Mesothelial cell of epicardium (in vitro differentiated cells): ENCODE measurements at places on chromosomes 5 and 9. TPM values are rescaled to one million over a fixed set of nuclear protein-coding genes. Genes with fewer than 3 reads are reported as not detected.
A peak's percentile ranks its signal among the peaks of the same experiment; 100 is the strongest.

Gene EGR1
- total RNA-seq, result 701 to 737 TPM (median 733 TPM) in 3 replicates

Gene RNF180
- total RNA-seq, result 7.9 to 10.0 TPM (median 8.6 TPM) in 3 replicates

DNA sequence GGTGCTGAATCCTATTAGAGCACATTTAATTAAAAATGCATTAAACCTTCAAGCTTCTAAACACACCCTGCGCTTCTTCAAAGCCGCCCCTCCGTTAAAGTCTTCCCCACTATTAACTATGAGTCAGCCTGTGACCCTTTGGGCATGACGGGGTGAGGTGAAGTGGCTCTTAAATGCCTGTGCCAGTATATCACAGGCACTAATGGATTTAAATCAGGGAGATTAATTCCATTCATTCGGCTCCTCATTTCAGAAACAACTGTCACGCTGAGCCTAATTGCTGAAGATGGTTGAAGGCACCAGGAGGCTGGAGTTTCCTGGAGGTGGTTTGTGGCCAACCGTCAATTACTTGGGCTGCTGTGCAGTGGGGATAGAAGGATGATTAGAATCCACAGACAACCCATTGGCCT, 192.6 kb upstream of the MSX2 start:
- H3K4me3 ChIP-seq, result no peak overlapping the region
- H3K27ac ChIP-seq, result peak overlapping the region; percentile 69

DNA sequence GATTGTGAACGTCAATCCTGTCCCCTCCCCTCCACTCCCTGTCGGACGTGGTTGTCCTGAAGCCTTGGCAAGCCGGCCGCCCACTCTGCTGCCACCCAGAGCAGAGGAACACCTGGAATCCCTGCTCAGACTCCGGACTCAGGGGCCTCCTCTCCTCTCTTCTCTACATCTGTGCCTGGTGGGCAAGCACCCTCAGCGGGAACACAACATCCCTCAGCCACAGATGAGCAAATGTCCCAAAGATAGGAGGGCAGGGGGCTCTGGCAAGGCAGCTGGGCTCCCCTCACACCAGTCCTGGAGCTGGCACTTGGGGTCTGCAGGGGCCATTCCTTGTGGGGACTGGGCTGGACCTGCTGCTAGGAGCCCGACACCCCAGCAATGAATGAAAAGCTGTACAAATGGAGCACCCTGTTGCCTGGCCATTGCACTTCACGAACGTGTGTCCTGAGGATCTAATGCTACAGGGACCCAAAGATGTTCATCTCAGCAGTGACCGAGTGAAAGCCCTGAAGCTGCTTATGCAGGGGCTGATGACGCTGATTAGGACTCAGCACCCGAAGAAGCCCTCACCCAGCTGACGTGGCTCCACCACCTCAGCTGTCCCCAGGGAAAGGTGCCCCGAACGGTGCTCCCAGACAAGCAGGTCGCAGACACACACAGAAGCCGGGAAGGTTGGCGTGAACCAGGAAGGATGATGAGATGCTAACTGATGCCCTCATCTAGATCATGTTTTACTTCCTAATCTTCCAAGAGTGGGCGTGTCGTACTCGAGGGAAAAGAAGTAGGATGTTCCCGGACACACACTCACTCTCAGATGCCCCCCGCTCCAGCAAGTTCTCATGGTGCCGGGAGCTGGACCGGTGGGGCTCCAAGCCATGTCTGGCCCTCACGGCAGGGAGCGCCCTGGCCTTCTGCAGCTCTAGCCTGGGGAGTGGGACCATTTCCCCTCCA, 177.0 kb upstream of the PPP1R26 start:
- H3K4me1 ChIP-seq, result no peaks in the 10 kb centered on the region
- no peak overlapping the region for H3K4me3 ChIP-seq
- DNase-seq, result no peak

Gene UNC5A
- 0.11 TPM in 1 of 3 replicates, not detected in the others for total RNA-seq

DNA sequence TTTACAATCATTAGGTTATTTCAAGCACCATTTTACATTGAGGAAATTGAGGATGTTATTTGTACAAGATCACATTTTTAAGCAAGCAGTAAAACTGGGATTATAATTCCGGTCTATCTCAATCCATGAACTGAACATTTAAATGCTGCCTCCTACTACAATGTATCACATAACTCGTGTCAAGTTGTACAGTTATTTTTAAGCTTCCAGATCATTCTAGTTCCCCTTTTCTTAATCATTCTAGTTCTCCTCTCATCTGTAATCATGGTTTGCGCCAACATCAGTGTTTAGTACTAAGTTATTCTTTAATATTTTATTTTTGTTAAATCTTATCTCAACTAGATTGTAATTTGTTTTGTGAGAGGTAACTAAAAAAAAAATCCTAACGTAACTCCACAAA, 2.4 kb upstream of the UHRF2 start:
- no peak for DNase-seq
- peaks cover 16% of the 10 kb centered on the region for H3K4me1 ChIP-seq
- peaks cover 18% of the 10 kb centered on the region for H3K27me3 ChIP-seq
- H3K27ac ChIP-seq, result no peak overlapping the region

DNA sequence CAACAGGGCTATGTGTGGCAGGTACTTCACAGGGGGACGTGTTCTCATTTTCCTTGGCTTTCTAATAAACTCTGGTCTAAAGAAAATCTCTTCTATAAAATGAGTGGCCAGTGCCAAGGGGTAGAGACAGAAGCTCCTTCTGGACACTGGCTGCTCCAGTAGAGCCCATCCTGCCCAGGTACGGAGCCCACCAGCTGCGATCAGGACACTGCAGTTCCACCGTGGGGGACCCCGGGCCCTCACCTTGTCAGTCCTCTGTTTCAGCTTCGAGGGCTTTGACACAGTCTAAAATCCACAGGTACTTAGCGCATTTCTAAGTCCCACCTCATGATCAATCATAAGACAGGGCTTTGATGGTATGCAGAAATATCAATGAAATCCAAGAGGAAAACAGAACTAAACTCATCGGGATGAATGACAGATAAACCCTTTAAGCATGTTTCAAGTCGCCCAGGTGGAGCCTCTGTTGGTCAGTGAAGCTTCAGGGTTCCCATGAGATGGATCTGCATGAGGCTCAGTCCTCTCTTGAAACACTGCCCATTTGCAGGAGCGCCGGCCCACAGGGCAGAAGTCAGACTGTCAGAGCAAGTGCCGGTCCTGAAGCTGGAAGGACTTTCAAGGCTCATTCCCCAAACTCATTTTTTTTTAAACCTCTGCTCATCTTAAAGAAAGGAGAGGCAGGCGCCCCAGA, 20.3 kb upstream of the TERT start:
- H3K27me3 ChIP-seq, result peaks cover under 1% of the 10 kb centered on the region
- no peak overlapping the region for H3K4me3 ChIP-seq
- no peak overlapping the region for H3K27ac ChIP-seq
- H3K4me1 ChIP-seq, result peaks cover 6% of the 10 kb centered on the region
- H3K36me3 ChIP-seq, result peaks cover 13% of the 10 kb centered on the region

Gene NMUR2
- total RNA-seq, result 1.7 to 1.9 TPM (median 1.8 TPM) in 3 replicates

GRCh38 chr5:172523146-172523745, 68.9 kb upstream of the SH3PXD2B start:
- no peak overlapping the region for H3K27ac ChIP-seq
- no peak overlapping the region for H3K4me3 ChIP-seq
- H3K27me3 ChIP-seq, result peaks cover 13% of the 10 kb centered on the region
- no peaks in the 10 kb centered on the region for H3K4me1 ChIP-seq
- no peak for DNase-seq

Gene NIPAL4
- total RNA-seq, result 0.18 to 0.49 TPM (median 0.40 TPM) in 3 replicates

GRCh38 chr9:133164191-133164590, 477 bp upstream of the GBGT1 start:
- H3K36me3 ChIP-seq, result peaks cover 12% of the 10 kb centered on the region
- H3K27ac ChIP-seq, result no peak overlapping the region
- H3K4me1 ChIP-seq, result peaks cover 14% of the 10 kb centered on the region
- DNase-seq, result no peak
- H3K4me3 ChIP-seq, result peak overlapping the region; percentile 79
- no peaks in the 10 kb centered on the region for H3K27me3 ChIP-seq

DNA sequence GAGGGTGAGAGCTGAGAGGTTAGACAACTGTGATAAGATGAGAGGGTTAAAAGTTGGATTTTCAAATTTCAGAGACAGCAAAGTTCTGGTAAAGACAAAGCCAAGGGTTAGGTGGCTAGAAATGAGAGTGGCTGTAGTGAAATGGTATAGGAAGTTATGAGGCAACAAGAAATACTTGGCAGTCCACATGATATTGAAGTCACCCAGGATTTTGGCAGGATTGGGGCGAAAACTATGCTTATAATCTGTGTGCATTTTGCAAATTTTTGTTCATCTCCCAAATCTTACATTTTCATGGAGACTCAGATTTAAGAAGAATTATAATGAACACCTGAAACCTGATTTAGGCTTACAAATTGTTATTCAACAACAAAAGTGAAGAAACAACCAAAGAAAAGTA, 35.6 kb downstream of the C9 start:
- H3K4me3 ChIP-seq, result no peak overlapping the region
- no peaks in the 10 kb centered on the region for H3K4me1 ChIP-seq
- DNase-seq, result no peak
- H3K27me3 ChIP-seq, result peaks cover 2% of the 10 kb centered on the region
- no peak overlapping the region for H3K27ac ChIP-seq
- no peaks in the 10 kb centered on the region for H3K36me3 ChIP-seq

- H3K36me3 ChIP-seq, result no peaks in the 10 kb centered on the region
- no peak overlapping the region for H3K4me3 ChIP-seq
- no peak for DNase-seq
Observed at GRCh38 chr9:126228111-126228780, 98.4 kb upstream of the MVB12B start.

DNA sequence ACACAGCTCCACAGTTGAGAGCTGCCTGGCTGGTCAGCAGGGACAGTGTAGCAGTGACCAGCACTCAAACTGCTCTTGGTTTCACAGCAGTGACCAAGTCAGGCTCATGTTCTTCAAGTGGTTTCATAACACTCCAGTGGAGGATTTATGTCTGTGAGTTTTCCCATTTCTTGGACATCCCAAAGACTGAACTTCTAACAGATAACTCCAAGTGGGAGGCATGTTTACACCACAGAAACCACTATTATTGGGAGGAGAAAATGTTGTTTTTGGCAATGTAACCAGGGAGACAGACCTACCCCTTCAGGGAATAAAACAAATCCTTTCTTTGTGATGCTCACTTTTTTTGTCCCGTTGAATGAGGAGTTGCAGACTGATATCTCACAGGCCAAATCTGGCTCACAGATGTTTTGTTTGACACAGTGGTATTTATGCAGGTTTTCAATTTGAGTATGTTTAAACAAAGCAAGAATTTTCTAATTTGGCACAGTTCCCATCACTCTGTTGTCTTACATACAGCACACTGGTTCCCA, 141.5 kb downstream of the RMI1 start:
- peaks cover 6% of the 10 kb centered on the region for H3K27me3 ChIP-seq
- H3K4me1 ChIP-seq, result peaks cover 44% of the 10 kb centered on the region
- no peak for DNase-seq
- no peaks in the 10 kb centered on the region for H3K36me3 ChIP-seq
- H3K27ac ChIP-seq, result peak overlapping the region; percentile 47
- H3K4me3 ChIP-seq, result no peak overlapping the region

Gene PCDHB16
- 23.5 to 24.6 TPM (median 24.4 TPM) in 3 replicates for total RNA-seq

Gene IER5L
- 31.3 to 34.7 TPM (median 31.9 TPM) in 3 replicates for total RNA-seq

Gene AQP3
- total RNA-seq, result 0.93 to 1.5 TPM (median 1.3 TPM) in 3 replicates

Gene SLC6A3
- 0.04 to 0.07 TPM in 2 of 3 replicates, not detected in the other for total RNA-seq

GRCh38 chr9:91305596-91306295, 56.0 kb downstream of the AUH start:
- peaks cover 10% of the 10 kb centered on the region for H3K36me3 ChIP-seq
- H3K27ac ChIP-seq, result no peak overlapping the region
- H3K4me3 ChIP-seq, result no peak overlapping the region
- H3K27me3 ChIP-seq, result no peaks in the 10 kb centered on the region
- no peak for DNase-seq

DNA sequence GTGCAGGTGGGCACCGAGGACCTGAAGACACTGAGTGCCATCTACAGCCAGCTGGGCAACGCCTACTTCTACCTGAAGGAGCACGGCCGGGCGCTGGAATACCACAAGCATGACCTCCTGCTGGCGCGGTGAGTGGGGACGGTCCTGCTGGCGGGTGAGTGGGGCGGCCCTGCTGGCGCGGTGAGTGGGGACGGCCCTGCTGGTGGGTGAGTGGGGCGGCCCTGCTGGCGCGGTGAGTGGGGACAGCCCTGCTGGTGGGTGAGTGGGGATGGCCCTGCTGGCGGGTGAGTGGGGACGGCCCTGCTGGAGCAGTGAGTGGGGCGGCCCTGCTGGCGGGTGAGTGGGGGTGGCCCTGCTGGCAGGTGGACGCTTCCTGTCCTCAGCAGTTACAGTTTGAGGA, 7.2 kb downstream of the GPSM1 start:
- H3K27ac ChIP-seq, result no peak overlapping the region
- H3K4me1 ChIP-seq, result peaks cover 4% of the 10 kb centered on the region
- no peak for DNase-seq
- peaks cover 2% of the 10 kb centered on the region for H3K36me3 ChIP-seq
- H3K27me3 ChIP-seq, result no peaks in the 10 kb centered on the region

Gene GDF9
- 0.93 to 1.2 TPM (median 0.98 TPM) in 3 replicates for total RNA-seq

DNA sequence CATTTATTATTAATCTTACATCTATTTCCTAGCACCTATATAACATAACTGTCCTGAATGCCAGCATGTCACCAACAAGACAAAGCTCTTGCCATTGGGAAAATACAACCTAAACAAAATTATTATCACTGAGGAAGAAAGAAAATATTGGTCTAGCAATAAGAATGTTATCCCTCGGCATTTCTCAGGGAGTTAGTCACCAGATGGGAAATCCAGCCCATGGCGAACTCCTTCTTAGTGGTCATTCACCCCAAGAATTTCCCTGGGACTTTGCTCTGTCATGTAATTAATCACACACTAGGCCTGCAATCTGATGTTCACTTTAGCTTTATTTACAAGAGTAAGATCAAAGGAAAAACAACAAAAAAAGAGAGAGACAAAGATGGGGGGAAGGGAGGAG, 56.1 kb upstream of the TAS2R1 start:
- DNase-seq, result no peak
- no peak overlapping the region for H3K4me3 ChIP-seq
- H3K36me3 ChIP-seq, result peaks cover 4% of the 10 kb centered on the region
- peak overlapping the region; percentile 4 for H3K27ac ChIP-seq
- peaks cover 11% of the 10 kb centered on the region for H3K4me1 ChIP-seq

Gene CMBL
- total RNA-seq, result 22.5 to 26.4 TPM (median 24.8 TPM) in 3 replicates

Gene RLN1
- total RNA-seq, result 0.75 to 0.88 TPM (median 0.80 TPM) in 3 replicates

- peaks cover 57% of the 10 kb centered on the region for H3K36me3 ChIP-seq
- H3K4me3 ChIP-seq, result no peak overlapping the region
- peak overlapping the region; percentile 67 for H3K27ac ChIP-seq
- peaks cover 13% of the 10 kb centered on the region for H3K4me1 ChIP-seq
- no peak for DNase-seq
- no peaks in the 10 kb centered on the region for H3K27me3 ChIP-seq
Observed at GRCh38 chr9:137722481-137722880, 103.7 kb downstream of the EHMT1 start.

- DNase-seq, result no peak
- no peak overlapping the region for H3K27ac ChIP-seq
- H3K4me1 ChIP-seq, result peaks cover 19% of the 10 kb centered on the region
- peaks cover 10% of the 10 kb centered on the region for H3K36me3 ChIP-seq
- no peaks in the 10 kb centered on the region for H3K27me3 ChIP-seq
Observed at GRCh38 chr9:112034216-112034611, 137.6 kb downstream of the UGCG start.

DNA sequence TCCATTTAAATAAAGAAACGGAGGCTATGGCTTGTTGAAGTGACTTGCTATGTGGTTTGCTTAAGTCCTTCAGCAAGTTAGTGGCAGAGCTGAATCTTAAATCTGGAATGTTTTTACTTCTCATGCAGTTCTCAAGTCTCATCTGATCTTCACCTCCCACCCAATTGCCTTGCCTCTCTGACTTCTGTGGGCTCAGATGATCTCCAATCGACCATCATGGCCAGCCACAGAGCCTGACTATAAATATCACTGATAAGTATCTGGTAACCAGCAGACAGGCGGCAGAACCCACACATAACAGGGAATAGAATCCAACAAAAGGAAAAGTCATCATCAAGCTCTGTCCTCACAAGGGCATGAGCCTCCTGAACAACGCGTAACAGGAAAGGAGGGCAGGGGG, 149.9 kb downstream of the FAM114A2 start:
- H3K27me3 ChIP-seq, result no peaks in the 10 kb centered on the region
- DNase-seq, result no peak
- H3K27ac ChIP-seq, result no peak overlapping the region
- H3K4me3 ChIP-seq, result no peak overlapping the region
- no peaks in the 10 kb centered on the region for H3K4me1 ChIP-seq
